ENCODE measurements at places on chromosomes 12 and 14.

DNA sequence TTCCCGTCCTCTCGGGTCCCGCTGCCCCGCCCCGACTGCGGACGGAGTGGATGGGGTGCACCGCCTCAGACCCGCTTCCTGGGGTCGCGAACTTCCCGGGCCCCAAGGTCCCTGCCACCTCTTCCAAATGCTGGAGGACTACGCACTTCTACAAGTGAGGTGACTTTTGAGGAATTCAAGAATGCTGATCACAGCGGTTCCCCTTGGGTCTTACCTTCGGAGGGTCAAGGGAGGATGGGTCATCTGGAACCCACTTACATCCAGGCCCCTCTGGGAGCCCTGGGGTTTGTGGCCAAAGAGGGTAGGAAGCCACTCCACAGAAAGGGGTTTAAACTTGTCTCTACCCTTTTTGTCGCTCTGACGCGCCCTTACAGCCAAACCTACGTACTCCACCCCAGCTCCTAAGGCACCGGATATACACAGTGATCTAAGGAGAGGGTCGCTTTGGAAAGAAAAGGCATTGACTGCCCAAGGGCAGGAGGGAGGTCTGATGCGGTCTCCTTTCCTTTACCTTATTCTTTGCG, 532 bp upstream of the PRKD1 start:
- DNase-seq: no peak

DNA sequence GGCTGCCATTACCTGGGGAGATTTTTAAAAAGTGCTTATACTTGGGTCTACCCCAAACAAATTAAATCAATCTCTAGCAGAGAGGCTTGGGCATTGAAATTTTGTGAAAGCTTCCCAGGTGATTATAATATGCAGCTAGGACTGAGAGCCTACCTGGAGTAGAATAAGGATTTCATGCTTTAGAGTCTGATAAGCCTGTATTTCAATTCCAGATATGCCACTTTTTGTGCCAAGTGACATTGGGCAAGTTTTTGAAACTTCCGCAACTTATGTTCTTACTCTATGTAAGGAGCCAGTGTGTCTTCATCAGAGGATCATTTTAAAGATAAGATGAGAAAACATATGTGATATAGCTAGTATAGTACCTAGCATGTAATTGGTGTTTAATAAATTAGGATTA, 159.8 kb upstream of the LRIG3 start:
- no peak for DNase-seq

DNA sequence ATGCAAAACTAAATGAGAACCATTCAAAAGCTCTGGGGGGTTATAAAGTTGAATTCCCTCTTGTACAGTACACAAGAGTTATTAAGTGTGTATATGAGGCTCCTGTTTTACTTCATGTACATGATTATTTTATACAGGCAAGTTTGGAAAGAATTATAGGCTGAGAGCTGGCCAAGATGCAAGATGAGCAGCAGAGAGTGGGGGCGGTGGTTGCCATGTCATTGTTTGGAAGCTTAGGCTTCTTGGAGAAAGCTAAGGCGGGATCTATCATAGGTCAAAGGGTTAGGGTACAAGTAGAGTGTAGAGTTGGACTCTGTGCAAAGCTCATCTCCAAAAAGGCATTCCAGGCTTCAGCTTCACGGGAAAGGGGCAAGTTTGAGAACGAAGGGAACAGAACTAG, 297.1 kb upstream of the TBX3 start:
- no peak for DNase-seq

DNA sequence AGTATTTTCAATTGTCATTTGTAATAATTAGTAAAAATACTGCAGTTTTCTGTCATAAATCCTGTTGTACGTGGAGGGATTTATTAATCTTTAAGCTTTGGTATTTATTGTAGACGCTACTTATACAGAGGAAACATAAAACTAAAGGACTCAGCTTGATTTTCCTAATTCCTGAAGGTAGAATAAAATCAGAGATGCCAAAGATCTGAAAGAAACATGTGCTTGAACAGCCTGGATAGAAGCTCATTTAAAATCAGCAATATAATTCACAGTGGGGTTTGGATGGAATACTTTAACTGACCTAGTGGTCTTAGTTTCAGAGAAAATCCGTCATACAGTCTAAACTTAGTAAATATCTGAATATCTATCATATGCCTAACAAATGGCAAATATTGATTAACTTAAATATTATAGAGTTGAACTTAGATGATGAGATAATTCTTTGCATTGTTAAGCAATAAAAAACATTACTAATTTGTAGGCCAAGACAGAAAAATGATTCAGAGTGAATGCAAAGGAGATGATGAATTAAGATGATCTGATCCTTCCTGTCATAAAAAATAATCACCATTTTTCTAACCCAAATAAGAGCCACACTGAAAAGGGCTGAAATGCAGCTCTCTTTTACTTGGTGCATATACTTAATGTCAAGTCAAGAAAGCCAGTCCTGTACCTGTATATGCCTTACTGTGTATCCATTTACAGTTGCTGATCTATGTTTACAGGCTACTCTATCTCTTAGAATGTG, 397.1 kb upstream of the DCN start:
- DNase-seq: no peak

GRCh38 chr14:89179891-89180404, 237.1 kb downstream of the FOXN3 start:
- DNase-seq: no peak

- no peak for DNase-seq
Observed at GRCh38 chr12:30859226-30859625, 67.3 kb upstream of the TSPAN11 start.

GRCh38 chr12:107859367-107859766, 84.9 kb downstream of the ASCL4 start:
- no peak for DNase-seq

DNA sequence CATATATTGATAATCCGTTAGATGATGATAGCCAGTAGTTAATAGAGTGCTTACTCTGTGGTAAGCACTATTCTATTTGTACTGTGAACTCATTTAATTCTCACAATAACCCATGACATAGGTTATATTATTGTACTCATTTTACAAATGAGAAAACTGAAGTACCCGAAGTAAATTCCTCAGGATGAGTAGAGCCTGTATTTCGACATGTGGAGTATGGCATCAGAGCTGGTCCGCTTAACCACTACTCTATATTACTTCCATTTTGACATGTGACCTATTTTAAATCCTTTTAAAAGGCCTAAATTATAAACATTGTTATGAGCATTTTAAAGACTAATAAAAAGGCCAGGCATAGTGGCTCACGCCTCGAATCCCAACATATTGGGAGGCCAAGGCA, 8.0 kb upstream of the RAP1B start:
- no peak for DNase-seq

DNA sequence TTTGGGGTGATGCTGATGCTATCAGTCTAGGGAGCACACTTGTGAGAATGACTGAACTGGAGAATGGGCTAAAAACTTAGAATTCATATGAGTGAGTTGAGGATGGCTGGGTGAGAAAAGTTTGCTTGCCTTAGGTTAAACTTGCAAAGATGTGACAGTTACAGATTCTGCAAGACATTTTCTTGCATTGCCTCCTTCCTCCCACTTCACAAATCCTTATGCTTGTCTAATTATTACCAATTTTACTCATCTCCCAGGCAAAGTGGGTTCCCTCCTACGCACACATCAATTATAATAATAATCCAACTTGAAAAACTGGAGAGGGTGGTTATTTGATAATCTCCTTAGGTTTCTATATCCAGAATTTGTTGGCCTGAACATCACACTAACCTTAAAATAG, 50.9 kb downstream of the ATP2B1 start:
- no peak for DNase-seq

GRCh38 chr12:86710109-86710508, 453.9 kb upstream of the MGAT4C start:
- DNase-seq: no peak

Measured in NCI-H510A treated with DMSO at 0.1 percent for 48 hours (cell line).